ENCODE measurements at places on chromosomes 5 and 9.

- DNase-seq = no peak
Measured at GRCh38 chr9:69605406-69605805, 66.8 kb downstream of the APBA1 start.

DNA sequence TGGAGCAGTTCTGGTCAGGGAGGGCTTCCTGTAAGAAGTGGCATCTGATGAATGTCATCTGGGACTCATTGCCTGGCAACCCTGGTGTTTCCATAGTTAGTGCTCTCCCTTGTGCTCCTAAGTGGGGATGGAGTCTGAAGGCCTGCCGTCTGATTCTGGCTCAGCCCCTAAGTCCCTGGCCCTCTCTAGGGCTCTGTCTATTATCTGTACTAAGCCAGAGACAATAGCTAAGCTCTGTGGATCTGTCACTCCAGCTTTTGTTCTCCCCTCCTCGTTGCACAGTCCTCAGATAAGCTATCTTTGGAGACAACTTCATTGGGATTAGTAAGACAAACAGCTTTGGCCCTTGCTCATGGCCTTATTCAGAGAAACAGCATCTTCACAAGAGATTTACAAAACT lies 30.6 kb upstream of the TTC1 start:
- no peak for DNase-seq

DNA sequence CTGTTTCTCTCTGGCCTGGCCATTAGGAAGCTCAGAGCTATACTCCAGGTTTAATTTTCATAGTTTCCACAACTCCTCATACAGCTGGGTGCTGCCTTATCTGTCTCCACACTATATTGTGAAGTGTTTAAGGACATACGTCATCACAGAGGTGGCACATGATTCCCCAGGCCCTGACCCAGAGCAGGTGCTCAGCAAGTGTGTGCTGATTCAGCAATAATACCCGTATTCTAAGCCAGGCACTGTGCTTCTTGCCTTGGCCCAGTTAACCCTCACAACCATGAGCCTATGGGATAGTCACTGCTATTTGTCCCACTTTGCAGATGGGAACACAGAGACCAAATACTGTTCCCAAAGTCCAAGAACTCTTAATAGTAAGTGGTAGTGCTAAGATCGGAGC lies 93.5 kb upstream of the SMIM23 start:
- DNase-seq = no peak

DNA sequence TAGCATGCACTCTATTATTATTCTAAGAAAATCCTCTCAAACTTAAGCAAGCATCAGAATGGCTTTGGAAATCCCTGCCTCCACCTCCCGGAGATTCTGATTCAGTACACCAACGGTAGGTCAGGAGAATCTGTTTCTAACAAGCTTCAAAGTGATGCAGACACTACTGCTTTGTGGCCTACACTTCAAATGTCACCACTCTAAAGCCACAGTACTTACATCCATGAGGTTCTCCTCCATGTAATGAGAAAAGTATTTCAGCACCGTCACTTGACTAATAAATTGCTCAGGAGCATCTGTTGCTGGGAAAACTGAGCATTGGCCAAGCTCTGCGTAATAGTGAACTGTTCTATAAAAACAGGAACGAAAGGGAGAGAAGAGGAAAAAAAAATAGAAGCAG lies 4.8 kb downstream of the PLK2 start:
- DNase-seq = no peak
